Right ventricle myocardium inferior (tissue), 1 donor: ENCODE measurements at places on chromosomes 2 and 18. TPM values are rescaled to one million over a fixed set of nuclear protein-coding genes. Genes with fewer than 3 reads are reported as not detected.

DNA sequence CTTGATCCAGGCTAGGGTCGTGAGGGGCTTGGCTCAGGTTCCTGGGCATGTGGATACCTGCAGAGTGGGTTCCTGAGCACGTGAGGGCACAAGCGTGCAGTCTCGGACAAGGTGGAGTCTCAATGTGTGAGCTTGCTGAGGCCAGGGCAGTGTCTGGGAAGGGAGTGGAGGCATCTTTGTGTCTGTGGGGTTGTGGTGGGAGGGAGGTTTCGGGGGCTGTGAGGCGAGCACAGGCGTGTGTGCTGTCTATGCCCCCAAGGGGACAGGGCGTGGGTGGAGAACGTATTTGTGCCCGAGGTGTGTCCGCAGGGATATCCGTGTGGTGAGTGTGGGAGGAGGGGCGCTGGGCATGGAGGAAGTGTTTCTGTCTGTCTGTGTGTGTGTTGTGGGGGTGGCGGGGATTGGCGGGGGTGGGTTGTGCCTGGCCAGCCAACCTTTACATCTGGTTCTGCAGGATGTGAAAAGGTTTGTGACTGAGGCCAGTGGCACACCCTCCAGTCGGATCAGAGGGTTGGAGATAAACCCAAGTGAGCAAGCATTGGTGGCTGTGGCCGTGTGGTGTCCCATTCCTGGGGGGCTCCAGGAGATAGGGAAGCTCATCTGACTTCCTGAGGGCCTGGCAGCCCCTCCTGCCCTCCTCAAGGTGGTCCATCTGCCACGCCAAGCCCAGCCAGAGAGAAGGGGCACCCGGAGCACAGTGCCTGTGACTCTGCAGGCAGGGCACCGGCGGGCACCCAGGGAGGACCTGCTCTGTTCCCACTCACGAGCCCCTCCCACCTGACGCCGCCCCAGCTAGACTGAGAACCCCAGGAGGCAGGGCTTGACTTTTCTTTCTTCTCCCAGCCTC, 57.1 kb downstream of the ZFP36L2 start:
- no peak for DNase-seq

GRCh38 chr18:44507729-44508325, 172.9 kb upstream of the SETBP1 start:
- peak; percentile 64 for DNase-seq

GRCh38 chr2:105576440-105577241, 168.1 kb upstream of the NCK2 start:
- DNase-seq = no peak

DNA sequence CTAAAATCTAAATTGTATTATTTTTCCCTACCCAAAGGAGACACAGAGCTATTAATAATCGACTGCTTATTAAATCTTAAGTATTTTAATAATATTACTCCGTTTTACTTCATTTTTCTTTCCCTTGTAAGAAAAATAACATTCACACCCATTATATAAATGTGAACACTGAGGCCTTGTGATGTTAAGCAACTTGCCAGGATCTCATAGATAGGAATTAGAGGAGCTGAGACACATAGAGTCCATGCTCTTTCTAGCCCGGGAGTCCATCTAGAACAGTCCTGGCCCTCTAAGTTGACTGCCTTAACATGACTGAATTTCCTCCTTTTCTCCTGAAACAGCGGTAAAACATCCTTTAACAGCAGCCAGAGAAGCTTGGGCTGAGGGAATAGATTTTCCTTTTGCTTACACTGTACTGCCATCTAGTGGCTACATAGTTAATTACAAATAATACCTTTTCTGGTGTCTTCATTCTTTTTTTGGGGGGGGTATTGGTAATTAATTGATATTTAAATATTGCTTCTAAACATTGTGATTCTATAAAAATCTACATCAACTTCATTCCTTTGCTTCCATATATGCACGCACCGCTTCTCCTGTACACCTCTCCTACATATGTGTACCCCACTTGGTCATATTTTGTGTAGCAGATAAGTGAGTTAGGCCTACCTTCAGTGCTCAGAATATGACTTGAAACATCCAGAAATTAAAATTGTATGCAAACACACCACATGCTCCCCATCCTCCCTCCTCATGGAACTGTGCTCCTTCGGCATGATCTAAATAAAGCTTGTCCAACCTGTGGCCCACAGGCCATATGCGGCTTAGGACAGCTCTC, 125.8 kb upstream of the HNMT start:
- DNase-seq = no peak

- peak; percentile 4 for DNase-seq
Observed at GRCh38 chr2:120490091-120490798, 144.3 kb downstream of the INHBB start.

- DNase-seq = no peak
Observed at GRCh38 chr2:9263428-9263827, 56.8 kb downstream of the ASAP2 start.

DNA sequence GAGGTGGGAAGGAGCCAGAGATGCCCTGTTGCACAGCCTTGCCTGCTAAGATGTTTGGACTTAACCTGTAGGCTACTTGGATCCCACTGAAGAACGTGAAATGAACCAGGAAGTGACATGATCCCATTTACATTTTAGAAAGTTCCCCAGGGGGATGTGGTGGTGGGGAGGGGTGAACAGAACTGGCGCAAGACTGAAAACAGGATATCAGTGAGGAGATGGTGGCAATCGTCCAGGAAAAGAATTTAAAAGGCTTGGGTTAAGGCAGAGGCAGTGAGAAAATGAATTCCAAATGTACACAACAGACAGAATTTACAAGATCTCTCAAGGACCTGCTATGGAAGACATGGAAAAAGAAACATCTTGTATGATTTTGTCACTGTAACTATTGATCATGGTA, 42.3 kb downstream of the SULT1C2 start:
- DNase-seq = no peak

GRCh38 chr2:62114564-62114963, 81.4 kb upstream of the B3GNT2 start:
- peak; percentile 67 for DNase-seq

DNA sequence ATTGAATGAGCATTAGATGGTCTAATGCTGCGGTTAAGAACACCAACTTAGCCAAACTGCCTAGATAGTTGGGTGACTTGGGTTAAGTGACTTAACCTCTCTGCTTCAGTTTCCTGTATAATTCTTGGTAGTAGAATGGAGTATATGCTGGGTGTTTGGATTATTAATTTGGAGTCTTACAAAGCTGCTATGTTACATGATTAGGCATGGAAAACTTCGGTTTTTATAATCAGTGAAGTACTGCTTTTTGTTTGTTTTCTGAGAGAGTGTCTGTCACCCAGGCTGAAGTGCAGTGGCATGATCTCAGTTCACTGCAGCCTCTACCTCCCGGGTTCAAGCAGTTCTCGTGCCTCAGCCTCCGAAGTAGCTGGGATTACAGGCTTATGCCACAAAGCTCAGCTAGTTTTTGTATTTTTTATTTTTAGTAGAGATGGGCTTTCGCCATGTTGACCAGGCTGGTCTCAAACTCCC, 4.5 kb downstream of the RPL37A start:
- DNase-seq = no peak

DNA sequence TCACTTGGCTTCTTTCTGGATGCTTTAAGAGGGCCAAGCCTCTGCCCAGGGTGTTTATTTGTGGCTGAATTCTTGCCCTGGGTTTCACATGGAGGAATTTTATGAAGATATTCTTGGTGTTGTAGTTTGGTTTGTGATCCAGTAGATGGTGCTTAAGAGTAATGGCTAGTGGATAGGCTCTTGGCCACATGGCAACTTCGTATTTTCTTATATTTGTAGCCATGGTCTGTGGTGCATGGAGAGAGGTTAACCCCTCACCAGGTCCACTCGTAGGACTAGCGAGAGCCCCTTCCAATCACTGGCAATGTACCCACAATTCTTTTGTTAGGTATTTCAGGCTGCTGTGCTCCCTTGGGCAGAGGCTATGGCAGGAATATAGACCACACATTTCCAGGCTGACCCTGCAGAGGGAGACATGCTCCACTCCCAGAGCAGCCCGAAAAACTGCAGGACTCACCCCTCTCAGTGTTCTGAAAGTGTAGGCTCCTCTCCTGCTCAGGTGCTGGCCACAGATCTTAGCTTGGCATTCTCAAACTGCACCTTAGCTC, 582.1 kb upstream of the SETBP1 start:
- DNase-seq = no peak

DNA sequence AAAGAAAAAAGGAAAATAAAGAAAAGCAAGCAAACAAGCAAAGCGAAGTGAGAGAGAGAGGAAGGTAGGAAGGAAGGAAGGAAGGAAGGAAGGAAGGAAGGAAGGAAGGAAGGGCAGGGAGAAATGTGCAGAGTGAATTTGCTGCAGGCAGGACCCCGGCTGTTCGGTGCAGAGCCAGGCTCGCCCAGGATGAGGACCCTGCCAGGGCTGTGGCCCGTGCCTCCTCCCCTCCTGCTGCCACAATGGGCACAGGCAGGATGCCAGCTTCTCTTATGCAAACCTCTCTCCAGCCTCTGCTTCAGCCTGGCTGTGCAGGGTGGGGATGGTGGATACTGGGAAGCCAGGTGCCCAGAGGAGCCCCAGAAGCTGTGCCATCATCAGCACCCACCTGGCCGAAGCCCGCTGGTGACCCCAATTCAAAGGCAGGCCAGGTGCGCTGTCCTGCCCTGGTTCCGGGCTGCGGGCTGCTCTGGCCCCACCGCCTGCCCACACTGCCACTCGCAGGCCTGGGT, 3.2 kb downstream of the GPR17 start:
- DNase-seq = peak; percentile 69

GRCh38 chr2:130372833-130373807, 17.3 kb downstream of the PTPN18 start:
- DNase-seq = no peak

GRCh38 chr2:150370561-150370960, 116.9 kb downstream of the RND3 start:
- no peak for DNase-seq

DNA sequence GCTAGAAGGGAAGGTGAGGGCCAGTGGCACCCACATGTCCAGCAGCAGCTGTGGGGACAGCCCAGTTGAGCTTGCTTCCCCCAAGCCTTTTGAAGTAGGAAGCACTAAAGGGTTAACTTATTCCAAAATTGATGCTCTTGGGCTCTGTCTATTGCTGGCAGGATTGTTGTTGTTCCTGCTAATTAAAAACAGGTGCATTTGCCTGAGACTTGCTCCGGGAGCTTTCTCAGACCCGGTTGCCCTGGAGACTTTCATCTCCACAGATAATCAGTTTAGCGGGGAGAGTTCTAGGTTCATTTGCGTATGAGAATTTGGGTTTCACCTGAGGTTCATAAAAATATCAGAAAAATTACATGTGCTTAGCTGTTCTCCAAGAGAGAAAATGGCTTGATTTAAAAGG, 277.3 kb downstream of the LRATD1 start:
- DNase-seq = no peak

The ATP9B gene
- 11.7 TPM for total RNA-seq

The LGALSL gene
- total RNA-seq = 6.6 TPM

The AMER3 gene
- total RNA-seq = not detected

The POU3F3 gene
- total RNA-seq = not detected

The ARHGAP28 gene
- total RNA-seq = 1.1 TPM
